Hepatic stellate cell (primary cell): ENCODE measurements at places on chromosomes 11 and 22.

DNA sequence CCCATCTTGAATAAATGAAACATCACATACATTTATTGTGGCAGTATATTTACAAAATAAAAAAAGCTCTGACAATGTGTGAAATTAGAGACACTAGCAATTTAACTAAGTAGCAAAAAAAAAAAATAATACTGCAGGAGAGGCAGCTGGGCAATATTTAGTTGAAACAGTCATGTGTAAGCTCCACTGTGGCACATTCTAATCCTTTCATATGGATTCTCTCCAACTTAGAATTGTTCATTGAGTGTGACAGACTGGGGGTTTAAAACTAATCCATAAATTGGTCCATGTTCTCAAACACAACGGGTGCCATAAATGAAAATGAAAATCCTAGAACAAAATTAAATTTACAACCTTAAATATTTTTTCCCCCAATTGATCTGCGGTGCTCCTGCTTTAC, 302.1 kb downstream of the CADM1 start:
- DNase-seq = no peak

GRCh38 chr11:3986301-3986700, 108.3 kb upstream of the RRM1 start:
- no peak for DNase-seq

DNA sequence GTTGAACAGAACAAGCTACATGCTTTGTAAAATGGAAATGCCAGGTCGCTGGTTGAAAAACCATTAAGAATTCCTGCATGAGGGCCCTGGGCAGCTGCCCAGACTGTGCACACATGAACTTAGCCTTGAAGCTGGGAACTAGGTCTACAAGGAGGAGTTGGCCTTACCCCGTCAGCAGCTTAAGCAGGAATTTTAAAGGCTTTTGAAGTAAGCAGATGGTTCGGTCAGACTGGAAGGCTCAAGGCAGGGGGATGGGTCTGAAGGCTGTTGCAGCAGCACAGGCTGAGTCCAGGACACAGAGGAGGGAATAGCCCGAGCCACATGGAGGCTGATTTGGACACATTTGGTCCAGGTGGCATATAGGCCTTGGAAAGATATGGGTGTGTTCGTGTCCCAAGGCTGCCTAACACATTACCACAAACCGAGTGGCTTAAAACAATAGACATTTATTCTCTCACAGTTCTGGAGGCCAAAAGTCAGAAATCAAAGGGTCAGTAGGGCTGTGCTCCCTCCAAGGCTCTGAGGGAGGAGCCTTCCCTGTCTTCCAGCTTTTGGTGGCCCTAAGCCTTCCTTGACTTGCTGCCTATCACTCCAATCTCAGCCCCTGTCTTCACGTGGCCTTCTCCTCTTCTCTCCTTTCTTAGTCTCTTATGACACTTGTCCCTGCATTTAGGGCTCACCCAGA, 11.6 kb downstream of the LIF start:
- no peak for DNase-seq

DNA sequence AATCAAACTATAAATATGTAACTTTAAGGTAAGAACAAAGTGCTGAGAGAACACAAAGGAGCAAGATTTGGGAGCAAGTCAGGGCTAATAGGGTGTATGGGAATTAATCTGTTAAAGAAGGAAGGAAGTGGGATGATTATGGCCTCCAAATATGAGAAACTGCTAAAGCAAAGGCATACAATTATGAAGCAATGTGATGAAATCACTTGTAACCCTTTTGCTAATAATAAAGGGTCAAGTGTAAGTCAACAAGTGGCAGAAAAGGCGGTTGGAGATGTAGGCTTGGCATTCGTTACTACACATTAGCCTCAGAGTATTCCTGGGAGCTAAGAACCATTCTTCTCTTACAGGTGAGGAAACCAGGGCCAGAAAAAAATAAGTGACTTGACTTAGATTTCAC, 1002.3 kb upstream of the TENM4 start:
- DNase-seq = no peak

GRCh38 chr11:33258631-33259205, 1.5 kb downstream of the HIPK3 start:
- no peak for DNase-seq

GRCh38 chr11:126637795-126638175, 282.3 kb downstream of the ST3GAL4 start:
- DNase-seq = peak; percentile 83

- no peak for DNase-seq
Observed at GRCh38 chr11:83721263-83721662, 435.1 kb upstream of the CCDC90B start.

- DNase-seq = no peak
Observed at GRCh38 chr22:47157486-47158270, 395.2 kb downstream of the TBC1D22A start.

- DNase-seq = no peak
Observed at GRCh38 chr11:122242731-122243130, 126.7 kb upstream of the BLID start.

DNA sequence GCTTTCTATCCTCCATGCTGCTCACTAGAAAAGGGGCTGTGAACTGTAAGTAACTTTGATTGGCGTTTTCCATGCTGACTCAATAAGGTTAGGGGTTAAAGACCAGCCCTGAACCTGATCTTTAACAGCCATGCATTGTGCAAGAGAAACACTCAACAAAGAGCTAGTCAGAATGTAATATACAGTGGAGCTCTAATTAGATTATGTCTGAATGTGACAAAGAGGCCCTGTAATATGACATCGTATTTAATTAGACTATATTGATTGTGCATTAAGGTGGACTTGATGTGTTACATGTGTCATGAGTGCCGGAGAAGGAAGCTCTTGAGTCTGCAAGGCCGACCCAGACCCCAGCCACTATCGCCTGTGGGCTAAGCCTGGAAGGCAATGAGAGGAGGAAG, 70.5 kb downstream of the PKNOX2 start:
- DNase-seq = no peak

- no peak for DNase-seq
Observed at GRCh38 chr11:72568861-72569260, 105.4 kb downstream of the PDE2A start.

GRCh38 chr11:64723117-64723906, at the start of gene NRXN2:
NRXN2 (minus strand) TSS chr11:64723197; CDS start chr11:64713699, 9,498 bp downstream.
- peak; percentile 98 for DNase-seq

GRCh38 chr22:43975041-43975440, 19.8 kb downstream of the SAMM50 start:
- DNase-seq = no peak

DNA sequence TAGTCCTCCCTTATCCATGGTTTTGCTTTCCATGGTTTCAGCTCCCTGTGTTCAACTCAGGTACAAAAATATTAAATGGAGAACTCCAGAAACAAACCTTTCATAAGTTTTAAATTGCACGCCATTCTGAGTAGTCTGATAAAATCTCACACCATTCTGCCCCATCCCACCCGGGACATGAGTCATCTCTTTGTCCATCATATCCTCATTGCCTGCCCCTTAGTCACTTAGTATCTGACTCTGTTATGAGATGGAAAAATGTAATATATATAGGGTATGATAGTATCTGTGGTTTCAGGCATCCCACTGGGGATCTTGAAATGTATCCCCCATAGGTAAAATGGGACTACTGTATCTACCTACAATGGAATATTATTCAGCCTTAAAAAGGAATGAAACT, 35.5 kb upstream of the FGF3 start:
- peak; percentile 62 for DNase-seq

GRCh38 chr11:105298630-105299029, 159.1 kb upstream of the CARD18 start:
- DNase-seq = no peak

- DNase-seq = no peak
Observed at GRCh38 chr22:45838305-45838887, 138.6 kb downstream of the WNT7B start.

DNA sequence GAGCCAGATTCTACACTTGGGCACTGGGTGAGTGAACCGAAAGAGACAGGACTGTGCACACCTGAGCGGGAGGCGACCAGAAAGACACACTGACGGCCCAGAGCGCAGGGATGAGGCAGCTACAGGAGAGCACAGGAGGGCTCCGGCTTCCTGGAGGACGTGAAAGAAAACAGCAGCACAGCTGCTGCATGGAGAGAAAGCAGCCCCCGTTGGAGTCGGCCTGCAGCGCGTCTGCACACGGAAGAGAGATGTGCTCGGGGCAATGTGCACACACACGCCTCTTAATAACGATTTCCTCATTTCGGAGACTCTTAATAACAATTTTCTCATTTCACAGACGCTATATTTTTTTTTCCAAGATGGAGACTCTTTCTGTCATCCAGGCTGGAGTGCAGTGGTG, 160.4 kb downstream of the CTTN start:
- no peak for DNase-seq

GRCh38 chr11:75337195-75337654, 14.2 kb downstream of the ARRB1 start:
- DNase-seq = peak; percentile 50

DNA sequence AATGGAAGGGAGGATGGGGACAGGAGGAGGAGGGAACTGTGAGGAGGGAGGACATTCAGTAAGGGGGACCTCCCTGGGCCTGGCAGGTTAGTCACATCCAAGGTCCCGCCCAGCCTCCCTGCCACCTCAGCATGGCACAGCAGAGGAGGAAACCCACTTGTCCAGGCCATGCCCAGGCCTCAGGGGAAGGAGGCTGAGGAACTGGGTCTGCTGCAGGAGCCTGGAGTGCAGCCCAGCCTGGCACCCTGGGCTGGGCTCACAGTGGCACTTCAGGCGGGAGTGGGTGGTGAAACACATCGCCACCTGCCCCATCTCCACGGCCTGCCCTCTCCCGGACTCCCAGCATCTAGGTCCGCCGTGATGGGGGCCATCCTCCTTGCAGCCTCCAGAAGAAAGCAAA, 17.2 kb upstream of the KLHL35 start:
- no peak for DNase-seq

DNA sequence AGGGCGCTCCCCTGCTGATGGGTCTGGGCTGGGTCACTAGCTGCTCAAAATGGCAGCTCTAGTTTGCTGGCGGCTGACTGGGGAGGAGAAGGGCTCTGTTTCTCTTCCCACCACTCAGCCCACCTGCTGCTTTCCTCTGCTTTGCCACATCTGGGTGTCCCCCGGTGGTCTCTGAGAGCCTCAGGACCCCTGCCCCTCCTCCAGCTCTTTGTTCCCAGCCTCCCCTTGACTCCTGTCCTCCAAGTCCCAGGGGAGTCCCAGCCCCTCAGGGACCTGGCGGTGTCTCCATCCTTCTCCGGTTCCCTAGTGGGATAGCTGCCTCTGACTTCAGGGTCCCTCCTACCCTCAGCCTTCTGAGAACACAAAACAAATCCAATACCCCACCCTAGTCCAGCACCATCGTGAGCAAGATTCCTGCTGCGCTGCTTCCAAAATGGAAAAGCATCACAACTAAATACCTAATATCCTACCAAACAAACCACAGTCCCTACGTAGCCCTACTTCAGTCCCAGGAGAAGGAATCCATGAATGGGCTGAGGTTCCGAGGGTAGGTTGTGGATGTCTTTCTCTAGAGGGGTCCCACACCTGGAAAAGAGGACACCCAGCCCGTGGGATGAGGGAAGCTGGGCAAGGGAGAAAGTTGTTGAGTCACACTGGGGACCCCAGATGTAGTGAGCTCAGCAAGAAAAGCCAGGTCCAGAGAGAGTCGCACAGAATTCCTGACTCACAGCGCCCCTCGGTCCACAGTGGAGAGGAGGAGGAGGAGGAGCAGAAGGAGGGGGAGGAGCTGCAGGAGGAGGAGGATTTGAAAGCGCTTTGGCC, 45.0 kb upstream of the NNMT start:
- no peak for DNase-seq

DNA sequence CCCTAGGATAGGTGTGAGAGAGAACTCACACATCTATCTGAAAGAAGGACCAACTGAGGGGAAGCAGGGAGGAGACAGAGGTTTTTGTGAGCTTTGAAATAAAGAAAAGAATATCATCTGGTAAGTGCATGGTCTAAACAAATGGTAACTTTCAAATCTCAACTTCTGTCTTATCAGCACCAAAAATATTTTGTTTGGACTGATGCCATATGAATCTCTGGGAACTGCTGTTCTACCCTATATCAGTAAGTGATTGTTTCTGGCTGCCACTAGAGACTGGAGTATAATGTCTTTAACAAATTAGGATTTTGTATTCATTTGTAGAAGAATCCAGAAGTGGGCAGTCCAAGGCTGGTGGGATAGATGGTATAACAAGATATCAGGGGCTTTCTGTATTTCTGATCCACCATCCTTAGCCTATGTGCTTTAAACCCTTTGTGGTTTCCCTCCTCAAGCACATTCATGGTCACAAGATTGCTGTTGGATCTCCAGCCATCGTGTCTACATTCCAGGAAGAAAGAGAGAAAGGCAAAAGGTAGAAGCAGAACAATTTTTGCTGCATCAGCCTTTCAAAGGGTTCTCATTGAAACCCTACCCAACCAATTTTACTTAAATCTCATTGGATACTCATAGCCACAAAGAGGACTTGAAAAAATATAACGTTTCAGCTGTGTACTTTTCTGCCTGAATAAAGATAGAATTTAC, 4.7 kb downstream of the HEPHL1 start:
- DNase-seq = no peak

DNA sequence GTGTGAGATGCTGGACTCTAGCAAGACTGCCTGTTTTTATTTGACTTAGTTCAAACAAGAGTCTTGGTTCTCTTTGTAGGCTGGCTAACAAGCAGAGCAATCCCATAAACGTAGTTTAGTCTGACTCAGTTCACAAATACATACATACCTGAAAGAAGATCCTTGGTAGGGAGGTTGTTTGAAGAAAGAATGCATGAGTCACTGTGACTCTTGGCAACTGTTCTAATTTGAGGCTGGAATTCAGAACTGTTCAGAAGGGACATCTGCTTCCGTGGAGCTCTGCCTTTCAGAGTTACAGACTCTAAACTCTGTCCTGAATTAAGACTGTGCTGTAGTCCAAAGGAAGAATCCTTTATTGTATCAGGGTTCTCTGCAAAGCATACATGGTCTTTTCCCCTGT, 32.2 kb downstream of the C2CD3 start:
- peak; percentile 59 for DNase-seq

DNA sequence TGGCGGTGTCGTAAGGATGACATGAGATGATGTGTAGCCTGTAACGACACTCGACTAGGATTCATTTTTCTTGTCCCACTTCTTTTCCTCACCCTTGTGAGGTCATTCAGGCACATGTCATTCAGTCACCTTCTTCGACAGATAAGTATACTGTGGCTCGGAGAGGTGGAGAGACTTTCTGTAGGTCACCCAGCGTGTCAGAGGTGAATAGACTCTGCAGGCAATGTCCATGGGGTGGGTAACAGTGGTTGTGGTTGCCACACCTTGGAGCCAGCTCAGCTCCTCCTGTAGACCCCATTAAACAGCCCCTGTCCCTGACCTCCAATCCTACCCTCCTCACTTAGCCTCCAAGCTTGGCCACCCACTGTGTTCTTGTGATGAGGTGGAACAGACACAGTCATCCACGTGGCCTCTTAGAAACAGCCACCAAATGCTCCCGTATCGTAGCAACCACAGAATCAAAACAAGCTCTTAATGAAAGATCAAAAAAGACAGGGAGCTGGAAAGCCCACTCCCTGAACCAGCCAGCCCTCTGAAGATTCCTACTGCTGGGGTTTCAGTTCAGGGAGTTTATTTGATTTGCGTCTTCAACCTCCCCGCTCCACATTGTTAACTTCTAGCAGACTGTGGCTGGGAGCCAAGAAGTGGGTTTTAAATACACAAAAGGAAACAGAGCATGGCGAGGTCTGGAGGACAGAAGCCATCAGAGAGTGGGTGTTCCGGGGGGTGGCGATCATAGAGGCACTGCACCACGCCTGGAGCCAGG, 89.0 kb upstream of the GRK3 start:
- DNase-seq = peak; percentile 29

GRCh38 chr11:78254268-78254667, 65.5 kb downstream of the USP35 start:
- no peak for DNase-seq
